Effector CD4-positive, alpha-beta T cell (primary cell): ENCODE measurements at places on chromosomes 11 and 22.

DNA sequence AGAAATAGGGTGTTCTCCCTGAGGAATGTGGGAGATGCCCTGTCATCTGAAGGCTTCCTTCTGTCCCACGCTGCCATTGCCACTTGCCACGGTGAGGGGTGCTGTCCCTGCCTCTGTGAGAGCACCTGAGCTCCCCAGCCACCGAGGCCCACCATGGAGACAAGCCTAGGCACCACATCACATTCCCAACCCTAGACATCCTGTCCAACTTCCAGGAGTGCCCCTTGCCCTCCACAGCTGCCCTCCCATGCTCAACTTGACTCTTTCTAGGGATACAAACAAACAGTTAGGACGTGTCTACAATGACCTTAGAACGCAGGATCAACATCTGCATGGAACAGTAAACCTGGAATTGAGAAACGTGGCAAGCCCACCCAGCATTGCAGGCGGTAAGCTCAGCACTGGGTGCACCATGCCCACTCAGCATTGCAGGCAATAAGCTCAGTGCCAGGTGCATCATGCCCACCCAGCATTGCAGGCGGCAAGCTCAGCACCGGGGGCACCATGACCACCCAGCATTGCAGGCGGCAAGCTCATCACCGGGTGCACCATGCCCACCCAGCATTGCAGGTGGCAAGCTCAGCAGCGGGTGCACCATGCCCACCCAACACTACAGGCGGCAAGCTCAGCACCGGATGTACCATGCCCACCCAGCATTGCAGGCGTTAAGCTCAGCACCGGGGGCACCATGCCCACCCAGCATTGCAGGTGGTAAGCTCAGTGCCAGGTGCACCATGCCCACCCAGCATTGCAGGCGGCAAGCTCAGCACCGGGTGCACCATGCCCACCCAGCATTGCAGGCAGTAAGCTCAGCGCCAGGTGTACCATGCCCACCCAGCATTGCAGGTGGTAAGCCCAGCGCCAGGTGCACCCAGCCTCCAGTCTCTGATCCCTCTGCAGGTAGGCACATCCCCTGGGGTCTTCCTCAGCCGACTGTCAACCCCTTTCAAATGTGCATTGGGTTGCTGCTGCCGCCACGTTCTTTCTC is 1463.9 kb downstream of the TBC1D22A start:
- DNase-seq: no peak

DNA sequence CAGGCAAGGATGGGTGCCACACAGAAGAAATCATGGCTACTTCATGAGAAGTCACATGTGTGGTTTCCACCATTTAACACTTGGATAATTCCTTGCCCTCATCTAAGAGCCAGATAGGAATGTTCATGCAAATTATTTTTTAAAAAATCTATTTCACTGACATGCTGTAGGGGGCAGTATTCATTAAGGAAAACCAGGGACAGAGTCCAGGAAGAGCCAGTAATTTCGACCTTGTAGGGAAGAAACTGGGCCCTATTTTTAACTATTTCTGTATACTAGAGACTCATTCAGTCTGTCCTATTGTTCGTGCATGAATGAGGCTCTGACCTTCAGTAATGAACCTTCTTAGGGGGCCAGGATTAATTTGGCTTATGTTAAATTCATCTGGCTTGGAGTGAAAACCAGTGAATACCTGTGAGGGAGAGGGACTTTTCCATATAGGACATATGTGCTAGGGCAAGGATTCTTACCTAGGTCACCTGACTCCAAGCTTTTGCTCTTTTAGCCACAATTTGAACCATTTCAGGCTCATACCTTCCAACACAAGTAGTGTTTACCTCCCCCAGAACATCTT is 192.7 kb downstream of the NAV2 start:
- no peak for DNase-seq

GRCh38 chr11:44942029-44942955 is 8.4 kb downstream of the TP53I11 start:
- DNase-seq: no peak

DNA sequence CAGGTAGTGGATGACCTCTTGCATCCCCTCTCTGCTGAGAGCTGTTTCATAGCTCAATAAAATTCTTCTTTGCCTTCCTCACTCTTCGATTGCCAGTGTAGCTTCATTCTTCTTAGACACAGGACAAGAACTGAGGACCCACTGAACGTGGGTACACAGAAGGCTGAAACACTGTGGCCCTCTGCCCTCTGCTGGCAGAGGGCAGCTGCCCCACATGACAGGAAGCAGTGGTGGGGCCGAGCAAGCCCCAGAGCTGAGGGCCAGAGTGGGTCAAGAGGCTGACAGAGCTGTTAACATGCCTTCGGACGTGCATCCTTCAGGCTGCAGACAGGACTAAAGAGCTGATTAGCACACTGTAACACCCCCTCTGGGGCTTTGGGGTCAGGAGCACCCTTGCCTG is 15.6 kb downstream of the SMC1B start:
- no peak for DNase-seq

GRCh38 chr22:37816543-37817180 is 6.5 kb upstream of the GALR3 start:
- DNase-seq: no peak
